H7 (cell line): ENCODE measurements at places on chromosomes 5 and 9.
A peak's percentile ranks its signal among the peaks of the same experiment; 100 is the strongest.

DNA sequence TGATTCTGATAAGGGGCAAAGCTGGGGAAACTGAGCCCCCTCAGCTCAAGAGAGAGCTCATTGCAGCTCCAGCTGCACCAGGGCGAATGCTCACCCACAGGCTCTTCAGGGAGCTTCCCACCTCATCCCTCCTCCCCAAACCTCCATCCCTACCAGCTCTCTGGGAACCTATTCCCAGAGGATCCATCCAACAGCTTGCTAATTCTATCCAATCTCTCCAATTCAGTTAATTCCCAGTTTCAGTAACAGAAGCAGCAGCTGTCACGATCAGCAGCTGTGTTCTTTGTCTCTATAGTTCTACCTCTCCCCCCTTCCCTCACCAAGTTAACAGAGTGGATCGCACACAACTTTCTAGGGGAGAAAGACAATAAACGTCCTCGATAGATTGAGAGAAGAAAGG is 135.5 kb upstream of the EFNA5 start:
- no peak for DNase-seq

DNA sequence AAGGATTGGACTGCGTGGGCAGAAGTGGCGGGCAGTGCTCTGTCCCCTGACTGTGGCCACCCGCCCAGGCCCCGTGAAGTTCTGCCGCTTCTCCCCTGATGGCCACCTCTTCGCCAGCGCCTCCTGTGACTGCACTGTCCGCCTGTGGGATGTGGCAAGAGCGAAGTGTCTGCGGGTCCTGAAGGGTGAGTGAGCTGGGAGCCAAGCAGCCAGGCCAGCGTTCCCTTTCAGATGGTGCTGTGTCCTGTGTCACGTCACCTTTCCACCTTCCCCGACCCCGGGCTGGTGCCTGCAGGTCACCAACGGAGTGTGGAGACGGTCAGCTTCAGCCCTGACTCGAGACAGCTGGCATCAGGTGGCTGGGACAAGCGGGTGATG is 2.3 kb downstream of the WDR38 start:
- DNase-seq: no peak

DNA sequence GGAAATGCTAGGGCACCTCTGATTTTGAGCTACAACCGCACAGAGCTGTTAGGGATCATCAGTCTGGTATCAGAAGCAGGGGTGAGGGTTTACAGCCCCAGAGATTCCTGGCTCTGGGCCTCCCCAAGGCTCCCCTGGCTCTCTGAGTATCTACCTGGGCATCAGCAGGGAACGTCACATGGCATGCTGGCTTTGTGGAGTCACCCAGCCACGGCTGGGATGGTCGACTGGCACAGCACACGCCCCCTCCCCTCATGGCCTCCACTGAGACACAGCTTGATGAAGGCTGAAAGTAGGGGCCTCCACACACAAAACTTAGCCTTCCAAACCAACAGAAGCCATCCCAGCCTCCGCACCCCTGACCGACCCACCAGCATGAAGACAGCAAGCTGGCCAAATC is 16.7 kb downstream of the ATPSCKMT start:
- no peak for DNase-seq

DNA sequence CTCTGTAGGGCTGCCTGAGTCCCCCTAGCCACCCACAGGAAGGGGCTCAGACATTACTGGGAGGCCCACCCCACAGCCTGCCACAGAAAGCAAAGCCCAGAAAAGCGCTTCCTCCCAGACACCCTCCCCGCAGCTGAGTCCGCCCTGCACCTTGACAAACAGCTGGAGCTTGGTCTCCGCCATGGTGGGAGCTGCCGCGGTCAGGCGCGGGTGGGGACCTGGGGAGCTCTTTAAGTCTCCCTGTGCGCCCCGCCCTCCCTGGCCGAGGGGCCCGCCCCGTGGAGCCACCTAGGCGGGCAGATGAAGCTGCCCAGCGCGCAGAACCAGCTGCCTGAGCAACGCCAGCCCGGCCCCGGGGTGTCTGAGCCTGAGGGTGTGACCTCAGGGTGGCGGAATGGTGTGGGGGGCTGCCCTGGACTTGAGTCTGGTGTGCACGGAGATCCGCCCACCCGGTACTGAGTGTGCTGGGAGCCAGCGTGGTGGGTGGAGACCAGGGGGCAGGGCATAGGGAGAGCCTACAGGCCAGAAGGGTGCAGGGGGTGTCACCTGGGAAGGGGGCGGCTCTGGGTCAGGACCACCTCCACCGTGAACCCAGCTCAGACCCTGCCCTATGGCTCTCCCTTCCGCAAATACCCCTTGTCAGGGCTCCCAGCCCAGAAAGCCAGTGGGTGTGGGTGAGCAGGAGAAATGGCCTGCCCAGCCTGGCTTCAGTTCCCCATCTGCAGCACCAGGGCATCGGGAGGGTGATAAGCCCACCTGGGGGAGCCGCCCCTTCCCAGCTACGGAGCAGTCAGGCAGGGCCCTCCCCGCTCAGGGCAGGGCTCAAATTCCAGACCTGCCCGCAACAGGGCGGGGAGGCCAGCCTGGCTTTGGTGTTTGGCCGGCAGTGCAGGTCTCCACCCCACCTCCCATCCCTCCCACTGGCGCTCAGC is at the start of gene CLIC3:
Gene CLIC3, minus strand, starts transcription at position 208 of the 932 bp plus-strand sequence. Its CDS starts 25 bp downstream, at position 183.
- DNase-seq: peak; percentile 95

GRCh38 chr5:11306365-11306764 is 545.3 kb upstream of the DAP start:
- DNase-seq: no peak

- no peak for DNase-seq
These were observed 19.6 kb downstream of the IRX1 start for GRCh38 chr5:3615217-3615616.

- DNase-seq: no peak
These were observed 52.1 kb downstream of the GDNF start for GRCh38 chr5:37787742-37788141.

- DNase-seq: no peak
These were observed 36.3 kb downstream of the CAPSL start for GRCh38 chr5:35902046-35902672.

DNA sequence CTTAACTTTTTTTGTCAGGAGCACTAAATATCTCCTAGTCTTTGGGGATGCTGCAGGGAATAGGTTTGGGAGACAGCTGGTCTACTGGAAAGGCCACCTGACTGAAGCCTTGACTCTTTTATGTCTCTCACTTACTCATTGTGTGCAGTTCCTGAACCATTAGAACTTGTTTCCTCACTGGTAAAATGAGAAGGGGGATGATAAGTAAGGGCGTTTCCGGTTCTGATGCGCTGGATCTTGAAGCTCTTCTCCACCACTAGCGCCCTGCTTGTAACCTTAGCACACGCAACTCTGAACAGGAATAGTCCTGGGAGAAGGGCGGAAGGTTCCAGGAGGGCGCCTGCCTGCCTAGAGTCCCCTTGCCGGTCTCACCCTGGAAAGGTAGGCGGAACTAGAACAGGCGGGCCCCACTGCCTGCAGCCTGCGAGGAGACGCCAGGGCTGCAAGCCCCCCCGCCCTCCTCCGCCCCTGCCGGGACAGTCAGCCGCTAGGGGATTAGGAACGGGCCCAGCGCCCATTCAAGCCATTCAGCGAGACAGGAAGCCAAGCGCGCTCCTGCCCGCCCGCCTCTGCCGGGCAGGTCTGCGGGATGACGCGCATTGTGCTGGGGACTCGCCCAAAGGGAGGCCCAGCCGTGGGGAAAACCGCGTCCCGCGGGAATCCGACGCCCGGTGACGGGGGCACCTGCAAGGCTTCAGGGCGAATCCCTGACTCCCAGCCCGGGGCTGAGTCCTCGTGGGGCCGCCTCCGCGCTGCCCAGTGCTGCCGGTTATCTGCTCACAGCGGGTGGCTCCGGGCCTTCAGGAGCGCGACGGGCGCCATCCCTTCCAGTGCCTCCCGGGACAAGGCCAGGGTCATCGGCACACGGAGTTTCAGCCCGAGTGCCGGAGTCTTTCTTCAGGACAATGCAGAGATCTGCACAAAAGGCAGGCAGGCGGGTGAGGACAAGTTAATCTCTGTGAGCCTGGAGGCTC is 44.0 kb upstream of the XPA start:
- DNase-seq: peak; percentile 94

DNA sequence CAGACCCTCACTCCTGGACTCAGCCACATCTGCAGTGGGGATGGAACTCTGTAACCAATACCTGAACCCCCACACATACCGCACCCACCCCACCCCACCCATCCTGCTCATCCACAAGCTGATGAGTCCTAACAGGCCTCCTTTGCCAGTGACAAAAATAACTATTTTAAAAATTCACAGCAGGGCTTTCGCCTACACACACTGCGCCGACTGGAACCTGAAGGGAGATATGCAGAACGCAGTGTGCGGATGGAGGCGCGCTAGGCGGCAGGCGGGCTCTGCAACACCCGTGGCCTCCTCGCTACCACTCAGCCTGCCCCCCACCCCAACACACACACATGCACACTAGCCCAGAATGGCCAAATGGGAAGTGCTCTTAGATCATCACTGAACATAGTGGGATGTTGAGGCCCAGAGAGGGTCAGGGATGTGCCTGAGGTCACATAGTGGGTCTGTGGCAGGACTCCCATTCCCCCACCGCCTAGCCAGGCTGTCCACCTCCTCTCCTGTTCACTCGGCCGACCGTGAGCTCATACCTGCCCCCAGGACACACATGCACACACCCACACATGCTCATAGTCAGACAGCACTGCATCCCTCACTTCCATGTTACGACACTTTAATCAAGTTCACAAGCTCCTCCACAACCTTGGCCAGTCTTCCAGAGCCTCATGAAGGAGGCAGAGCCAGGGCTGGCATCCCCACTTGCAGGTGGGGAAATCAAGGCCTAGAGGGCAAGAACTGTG is 6.3 kb upstream of the CAMK2A start:
- DNase-seq: peak; percentile 44

DNA sequence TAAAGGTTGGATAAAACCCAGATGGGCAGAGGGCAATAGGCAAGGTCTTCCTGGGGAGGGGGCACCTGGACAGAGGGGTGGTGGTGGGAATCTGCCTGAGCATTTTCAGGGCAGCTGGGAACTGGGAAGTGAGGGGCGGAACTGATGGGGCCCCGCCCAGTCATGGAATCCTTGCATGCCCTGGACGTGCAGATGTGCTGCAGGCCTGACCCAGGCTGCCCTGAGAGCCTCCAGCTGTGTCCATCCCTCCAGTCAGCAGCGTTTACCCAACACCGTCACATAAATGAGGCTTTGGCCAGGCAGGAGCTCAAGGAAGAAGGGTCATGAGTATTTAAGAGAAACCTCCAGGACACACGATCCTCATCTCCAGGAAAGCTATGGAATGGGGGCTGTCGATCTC is 70.3 kb downstream of the DAB2IP start:
- no peak for DNase-seq

DNA sequence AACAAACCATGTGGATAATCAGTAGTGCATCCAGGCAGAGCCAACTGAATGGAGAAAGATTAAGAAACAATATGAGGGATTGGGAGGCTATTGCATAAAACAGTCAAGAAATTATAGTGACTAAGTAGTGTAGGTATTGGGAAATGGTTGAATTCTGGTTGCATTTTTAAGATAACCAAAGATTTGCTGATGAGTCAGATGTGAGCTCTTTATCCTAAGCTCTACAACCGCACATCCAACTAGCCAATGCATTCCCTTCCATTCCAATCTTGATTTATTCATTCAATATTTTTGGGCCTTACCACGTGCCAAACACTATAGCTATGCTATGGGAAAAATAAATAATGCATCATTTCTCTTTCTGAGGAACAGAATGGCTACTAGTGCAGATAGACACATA is 524.5 kb upstream of the RGMB start:
- DNase-seq: no peak

- DNase-seq: peak; percentile 61
These were observed 56.8 kb downstream of the PTPN3 start for GRCh38 chr9:109441296-109441695.

DNA sequence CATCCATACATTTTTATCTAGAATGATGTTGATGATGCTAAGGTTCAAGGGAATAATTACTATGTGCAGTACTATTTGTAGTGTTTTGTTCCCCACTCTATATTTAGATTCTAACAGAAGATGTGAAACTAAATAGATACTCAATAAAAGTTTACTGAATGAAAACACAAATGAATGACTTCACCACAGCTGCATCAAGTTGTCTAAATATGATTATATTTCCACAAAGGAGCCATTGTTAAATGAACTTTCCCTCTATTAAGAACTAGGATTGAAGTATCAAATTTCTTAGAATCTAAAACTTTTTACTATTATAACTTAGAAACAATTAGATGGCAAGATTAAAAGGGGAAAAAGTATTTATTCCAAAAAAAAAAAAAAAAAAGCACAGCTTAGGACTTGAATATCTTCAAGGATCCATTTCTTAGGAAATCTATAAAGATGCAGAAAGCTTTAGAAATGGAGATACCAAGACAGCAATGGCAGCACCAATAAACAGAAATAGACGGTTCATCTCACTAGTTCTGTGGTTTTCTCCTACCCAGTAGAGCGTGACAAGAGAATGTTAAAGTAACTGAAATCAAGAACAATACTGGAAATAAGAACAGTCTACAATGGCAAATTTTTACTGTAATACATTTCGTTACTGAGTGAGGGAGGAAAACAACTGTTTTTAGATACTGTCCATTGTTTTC is 347.6 kb downstream of the EBF1 start:
- no peak for DNase-seq

- DNase-seq: no peak
These were observed 77.5 kb downstream of the ZSWIM6 start for GRCh38 chr5:61409568-61409967.

- no peak for DNase-seq
These were observed 3.2 kb upstream of the SMIM32 start for GRCh38 chr5:136195971-136196820.

- DNase-seq: no peak
These were observed 51.8 kb downstream of the BASP1 start for GRCh38 chr5:17269201-17269600.

DNA sequence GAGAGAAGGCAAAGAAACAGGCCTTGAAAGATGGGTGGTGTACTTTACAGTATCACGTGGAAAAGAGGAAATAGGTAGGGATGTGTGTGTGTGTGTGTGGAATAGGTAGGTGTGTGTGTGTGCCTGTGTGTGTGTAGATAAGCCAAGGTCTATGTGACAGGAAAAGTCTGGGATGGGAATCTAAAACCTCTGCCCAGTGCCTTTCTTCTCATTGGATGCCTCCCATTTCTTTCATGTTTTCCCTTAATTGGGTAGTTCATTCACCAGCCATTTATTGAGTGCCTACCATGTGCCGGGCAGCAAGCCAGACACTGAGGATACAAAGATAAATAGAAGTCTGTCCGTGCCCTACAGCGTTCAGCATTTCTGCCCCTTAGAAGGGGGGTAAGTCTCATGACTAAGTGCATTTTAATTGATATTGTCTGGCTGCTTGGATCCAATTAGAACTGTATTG is 1.0 kb downstream of the URM1 start:
- DNase-seq: no peak

DNA sequence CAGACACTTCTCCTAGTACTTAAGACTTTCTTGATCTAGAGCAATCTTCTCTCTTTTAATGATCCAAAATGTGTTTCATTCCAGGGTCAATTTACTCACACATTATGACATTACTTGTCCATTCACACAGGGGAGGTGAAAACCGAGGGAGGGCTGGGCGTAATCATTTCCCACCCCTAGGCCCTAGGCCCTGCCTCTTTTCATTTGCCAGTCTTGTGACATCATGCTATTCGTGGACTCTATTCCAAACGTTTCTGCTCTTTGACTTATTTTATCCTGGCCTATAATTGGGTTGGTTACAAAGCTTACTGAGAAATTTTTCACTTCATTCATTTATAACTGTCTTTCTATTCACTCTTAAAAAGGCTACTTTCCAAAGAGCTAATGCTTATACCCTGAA is 2.4 kb downstream of the DCAF12 start:
- no peak for DNase-seq

GRCh38 chr5:176822041-176822792 is 11.9 kb downstream of the UNC5A start:
- no peak for DNase-seq

GRCh38 chr5:150114102-150114641 is 27.8 kb upstream of the CSF1R start:
- DNase-seq: peak; percentile 78

GRCh38 chr5:11050596-11051304 is 289.7 kb upstream of the DAP start:
- no peak for DNase-seq
